ENCODE measurements at places on chromosomes 1 and 21.

- DNase-seq, result no peak
Observed at GRCh38 chr21:46021978-46022544, 40.5 kb downstream of the COL6A1 start.

GRCh38 chr1:54980046-54980527, 341 bp upstream of the TMEM61 start:
- DNase-seq, result no peak

- no peak for DNase-seq
Observed at GRCh38 chr1:177977141-177977540, 7.3 kb upstream of the SEC16B start.

GRCh38 chr1:60503266-60503925, 429.8 kb upstream of the C1orf87 start:
- DNase-seq, result no peak

- DNase-seq, result no peak
Observed at GRCh38 chr1:227583354-227583753, 20.0 kb downstream of the ZNF678 start.

DNA sequence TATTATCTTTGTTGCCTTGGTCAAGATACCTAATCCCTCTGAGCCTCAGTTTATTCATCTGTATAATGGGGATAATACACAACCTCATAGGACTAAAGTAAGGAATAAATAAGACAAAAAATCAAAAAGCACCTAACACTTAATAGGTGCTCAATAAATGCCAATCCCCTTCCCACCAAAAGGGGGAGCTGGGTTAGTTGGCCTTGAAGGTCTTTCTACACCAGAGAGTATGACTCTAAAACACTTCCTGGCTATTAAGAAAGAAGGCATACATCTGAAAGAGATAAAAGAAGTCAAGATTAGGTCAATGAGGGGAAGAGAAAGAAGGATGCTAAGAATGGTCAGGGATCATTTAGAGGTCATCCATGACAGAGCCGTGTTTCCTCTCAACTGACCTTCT, 11.1 kb downstream of the VSIG8 start:
- no peak for DNase-seq

GRCh38 chr1:213782941-213783672, 204.7 kb upstream of the PROX1 start:
- no peak for DNase-seq

GRCh38 chr21:43865540-43866259, 677 bp downstream of the AGPAT3 start:
- DNase-seq, result no peak

GRCh38 chr1:89170170-89171066, 5.4 kb downstream of the GBP7 start:
- no peak for DNase-seq

DNA sequence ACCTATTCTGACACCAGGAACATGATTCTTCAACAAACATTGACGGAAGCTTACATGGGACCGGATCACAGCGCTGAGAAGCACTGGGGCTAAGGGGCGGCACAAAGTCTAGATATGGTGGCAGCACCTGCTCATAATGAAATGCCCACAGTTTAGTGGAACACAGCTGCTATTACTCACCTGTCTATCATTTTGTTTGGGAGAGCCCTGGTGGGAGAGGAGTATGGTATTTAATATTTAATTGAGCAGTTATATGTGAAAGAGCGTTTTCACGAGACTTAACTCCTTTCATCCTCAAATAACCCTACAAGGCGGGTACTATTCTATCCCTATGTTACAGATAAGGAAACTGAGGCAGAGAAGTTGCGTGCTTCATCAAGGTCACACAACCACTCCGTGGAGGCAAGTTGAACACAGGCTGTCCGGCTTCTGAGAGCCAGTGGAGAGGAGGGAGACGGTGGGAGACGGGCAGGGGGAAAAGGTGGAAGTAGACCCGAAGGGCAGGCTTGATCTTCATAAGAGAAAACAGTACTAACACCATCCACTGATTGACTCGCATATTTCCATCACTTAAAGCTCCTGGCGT, 790 bp upstream of the TSNAX start:
- no peak for DNase-seq

- no peak for DNase-seq
Observed at GRCh38 chr21:44938772-44939531, 877 bp upstream of the SLX9 start.

DNA sequence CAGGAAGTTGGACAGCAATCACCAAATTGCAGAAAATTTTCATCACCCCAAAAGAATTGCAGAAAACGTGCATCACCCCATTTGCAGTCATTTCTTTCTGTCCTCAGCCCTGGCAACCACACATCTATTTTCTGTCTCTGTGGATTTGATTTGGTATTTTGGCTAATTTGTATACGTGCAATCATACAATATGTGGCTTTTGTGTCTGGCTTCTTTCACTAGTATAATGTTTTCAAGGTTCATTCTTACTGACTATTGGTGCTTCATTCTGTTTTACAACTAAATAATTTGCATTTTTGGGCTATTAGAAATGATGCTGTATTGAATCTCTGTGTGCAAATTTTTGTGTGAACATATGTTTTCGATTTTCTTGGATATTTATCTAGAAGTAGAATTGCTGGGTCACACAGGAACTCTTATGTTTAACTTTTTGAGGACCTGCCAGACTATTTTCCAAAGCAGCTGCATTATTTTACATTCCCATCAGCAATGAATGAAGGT, 24.8 kb upstream of the PRDM2 start:
- no peak for DNase-seq
